ENCODE measurements at places on chromosomes 11 and 22. TPM values are rescaled to one million over a fixed set of nuclear protein-coding genes. Genes with fewer than 3 reads are reported as not detected.

DNA sequence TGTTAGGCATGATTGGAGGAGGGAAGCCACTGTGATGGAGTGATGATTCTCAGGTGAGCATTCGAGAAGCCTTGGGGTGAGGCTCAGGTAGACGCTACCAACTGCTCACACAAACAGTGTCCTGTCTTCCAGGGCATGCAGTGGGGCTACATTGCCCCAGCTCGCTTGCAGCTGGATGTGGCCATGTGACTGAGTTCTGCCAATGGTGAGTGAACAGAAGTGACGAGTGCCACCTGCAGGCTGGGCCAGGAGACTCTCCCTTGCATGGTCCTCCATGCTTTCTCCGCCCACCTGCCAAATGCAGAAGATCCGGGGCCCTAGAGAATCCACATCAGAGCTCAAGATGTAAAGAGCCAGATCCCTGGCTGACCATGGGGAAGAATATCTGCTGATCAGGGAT lies 195.9 kb downstream of the BCR start:
- DNase-seq: no peak

DNA sequence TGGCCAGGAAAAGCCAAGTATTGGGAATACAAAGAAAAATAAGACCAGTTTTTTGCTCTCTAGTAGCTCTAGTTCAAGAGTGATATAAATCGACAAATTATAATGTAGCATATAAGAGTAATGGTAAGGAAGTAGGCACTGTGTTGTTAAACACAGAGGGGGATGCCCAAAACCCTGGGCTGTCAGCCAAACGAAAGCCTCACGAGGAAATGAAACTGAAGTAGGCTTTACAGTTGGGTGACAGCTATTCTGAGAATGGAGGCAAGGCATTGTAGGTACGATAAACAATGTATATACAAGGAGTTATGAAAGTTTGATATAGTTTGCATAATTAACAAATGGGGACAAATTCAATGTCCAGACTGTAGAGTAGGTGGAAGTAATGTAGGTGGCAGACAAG lies 176.4 kb downstream of the FAM181B start:
- no peak for DNase-seq

DNA sequence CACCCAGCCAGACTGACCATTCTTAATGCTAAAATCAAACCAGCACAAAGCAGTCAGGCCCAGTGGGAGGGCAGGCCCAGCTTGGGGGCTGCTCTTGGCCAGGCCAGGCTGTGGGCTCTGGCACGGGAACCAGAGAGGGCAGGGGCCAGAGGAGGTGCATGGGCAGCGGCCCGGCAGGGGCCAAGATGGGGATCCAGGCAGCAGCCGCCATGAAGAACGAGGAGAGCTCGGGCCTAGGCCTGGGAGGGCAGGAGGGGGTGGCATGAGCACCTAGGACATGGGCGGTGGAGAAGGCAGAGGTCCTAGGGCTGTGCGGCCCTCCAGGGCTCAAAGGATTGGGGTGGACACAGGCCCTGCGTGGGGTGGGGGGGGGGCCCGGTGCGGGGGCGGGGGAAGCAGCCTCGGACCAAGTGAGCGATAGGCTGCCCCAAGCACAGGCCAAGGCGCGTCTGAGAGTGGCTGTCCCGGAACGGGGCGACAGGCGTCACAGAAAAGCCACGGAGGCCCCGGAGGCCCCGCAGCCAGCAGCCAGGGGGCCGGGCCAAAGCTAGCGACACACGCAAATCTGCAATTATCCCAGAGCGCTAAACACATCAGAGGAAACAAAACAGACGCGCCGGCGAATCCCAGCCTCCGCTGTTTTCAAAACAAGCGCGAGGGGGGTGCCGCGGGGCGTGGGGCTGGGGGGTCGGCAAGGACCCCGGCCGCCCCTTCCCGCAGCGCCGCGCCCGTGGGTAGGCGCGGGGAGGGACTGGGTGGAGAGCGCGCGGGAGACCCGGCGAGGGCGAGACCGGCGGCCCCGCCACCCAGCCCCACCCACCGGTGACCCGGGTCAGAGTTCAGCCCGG lies 8.3 kb downstream of the PLXNB2 start:
- no peak for DNase-seq

Gene APOA1
- not detected for total RNA-seq

Gene JAM3
- 33.8 TPM for total RNA-seq

Gene MCHR1
- not detected for total RNA-seq

GRCh38 chr11:28049338-28050216 lies 58.4 kb downstream of the KIF18A start:
- DNase-seq: no peak

DNA sequence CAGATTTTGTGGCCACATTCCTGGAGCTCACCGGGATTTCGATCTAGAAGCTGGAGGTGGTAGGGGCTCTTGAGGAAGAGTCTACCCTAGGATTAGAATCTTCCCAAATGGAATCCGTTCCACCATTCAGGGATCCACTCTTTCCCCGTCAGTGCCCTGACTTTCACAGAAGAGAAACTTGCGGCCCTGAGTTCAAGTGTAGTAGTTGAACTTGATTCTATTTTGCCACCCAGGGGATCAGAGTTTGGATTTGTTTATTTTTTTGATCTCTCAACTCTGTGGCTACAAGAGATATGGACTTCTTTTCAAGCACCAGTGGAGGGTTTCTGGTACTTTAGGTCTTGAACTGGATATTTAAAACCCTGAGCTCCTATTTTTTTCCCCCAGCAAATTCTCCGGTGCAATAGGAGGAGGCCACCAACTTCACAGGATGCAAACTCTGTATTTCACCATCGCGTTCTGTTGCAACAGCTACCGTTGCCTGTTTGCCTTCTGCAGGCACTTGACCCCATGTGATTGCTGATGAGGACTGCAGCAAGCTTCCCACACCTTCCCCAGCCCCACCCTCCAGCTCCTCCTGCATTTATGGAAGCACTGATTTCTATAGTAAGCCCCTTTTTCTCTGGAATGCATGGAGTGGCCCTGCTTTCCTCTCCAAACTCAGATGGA lies 14.8 kb upstream of the MRGPRF start:
- no peak for DNase-seq

GRCh38 chr22:31313366-31314147 lies 21.3 kb upstream of the PIK3IP1 start:
- DNase-seq: peak; percentile 93

Gene RIBC2
- 2.1 TPM for total RNA-seq

Gene SLC5A1
- total RNA-seq: not detected

GRCh38 chr11:17513853-17514252 lies 30.4 kb downstream of the USH1C start:
- DNase-seq: no peak

DNA sequence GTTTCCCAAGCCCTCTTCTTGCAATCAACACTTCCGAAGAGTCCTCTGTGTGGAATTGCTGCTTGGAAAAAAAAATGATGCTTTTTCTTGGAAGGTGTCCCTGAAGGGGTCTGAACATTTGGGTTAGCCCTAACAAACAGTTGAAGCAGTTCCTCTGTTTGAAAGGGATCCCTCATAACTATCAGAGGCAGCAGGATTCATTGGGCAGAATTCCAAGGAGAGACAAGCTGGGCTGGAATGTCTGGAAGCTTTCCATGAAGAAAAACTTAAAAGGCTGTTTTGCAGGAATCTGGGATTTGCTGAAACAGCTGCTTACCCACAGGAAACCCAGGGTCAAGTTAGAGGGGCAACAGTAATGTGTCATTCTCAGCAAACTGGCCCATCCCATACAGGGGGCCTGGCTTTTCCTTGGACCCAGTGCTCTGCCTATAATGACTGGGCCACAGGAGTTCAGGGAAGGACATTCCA lies 3.1 kb downstream of the CSNK2A3 start:
- no peak for DNase-seq

DNA sequence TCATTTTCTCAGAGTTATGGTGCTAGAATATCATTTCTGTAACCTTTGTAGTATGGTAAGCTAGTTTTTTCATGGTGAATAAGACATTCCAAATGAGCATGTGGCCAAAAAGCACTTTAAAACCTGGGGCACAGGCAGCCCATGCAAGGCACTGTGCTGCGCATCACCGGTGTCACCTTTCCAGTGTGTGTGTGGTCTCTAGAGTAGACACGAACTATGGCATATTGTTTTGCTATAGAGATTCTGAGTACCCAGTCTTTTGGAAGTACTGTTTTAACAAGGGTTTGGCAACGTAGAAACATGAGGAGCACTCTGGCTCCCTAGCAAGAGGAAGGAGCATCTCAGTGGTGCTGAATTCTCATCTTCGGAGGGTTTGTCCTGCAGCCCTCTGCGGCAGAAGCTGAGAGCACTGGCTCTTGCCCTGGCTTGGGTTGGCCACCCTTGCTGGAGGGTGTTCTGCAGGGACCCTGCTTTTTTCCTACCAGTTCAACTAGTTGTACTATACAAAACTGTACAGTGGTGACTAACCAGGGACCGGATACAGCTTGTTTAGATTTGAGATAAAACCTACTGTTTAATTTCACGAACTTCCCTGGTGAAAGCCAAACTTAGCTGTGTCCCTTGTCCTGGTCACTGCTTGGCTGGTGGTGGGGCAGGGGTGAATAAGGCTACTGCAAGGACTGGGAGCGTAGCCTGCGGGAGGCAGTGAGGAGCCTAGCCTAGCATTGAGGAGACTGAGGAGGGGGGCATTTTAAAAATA lies 135.7 kb downstream of the ATXN10 start:
- DNase-seq: no peak

DNA sequence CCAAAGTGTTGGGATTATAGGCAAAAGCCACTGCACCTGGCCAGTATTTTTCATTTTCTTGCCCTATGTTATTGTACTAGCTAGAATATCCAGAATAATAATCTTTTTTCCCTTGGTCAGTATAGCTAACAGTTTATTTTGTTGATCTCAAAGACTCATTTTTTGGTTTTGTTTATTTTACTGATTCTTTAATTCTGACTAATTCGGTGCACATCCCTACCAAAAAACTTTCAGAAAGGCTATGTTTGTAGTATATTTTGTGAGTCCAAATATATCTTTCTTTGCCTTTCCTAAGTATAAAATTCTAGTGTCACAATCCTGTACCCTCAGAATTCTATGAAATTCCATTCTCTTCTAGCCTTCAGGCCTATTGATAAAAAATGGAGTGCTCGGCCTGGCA lies 84.3 kb downstream of the PHF21A start:
- no peak for DNase-seq

DNA sequence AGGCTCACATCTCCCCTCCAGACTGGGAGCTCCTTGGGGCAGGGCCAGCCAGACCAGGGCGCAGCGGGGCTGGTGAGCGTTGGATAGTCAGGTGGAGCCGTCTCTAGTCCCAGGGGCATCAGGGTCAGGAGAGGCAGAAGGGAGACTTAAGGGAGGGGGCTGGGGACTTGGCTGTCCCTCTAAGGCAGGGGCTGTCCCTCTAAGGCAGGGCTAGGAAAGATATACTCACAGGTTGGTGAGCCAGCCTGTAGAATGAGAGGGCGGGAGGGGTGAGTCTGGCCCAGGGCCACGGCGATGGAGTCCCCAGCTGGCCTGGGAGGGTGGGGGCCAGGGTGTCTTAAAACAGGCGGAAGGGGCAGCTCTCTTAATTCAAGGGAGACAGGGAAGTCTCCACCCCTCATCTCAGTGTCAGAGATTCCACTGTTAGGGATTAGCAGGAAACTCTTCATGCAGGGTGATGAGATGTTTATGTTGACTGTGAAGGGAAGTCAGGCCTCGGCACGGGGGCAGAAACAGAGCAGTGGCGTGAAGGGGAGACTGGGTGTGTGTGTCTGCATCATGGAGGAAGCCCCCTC lies 11.3 kb downstream of the P2RY2 start:
- DNase-seq: no peak

Gene SERPING1
- total RNA-seq: 302 TPM

Gene CCDC81
- 1.0 TPM for total RNA-seq

DNA sequence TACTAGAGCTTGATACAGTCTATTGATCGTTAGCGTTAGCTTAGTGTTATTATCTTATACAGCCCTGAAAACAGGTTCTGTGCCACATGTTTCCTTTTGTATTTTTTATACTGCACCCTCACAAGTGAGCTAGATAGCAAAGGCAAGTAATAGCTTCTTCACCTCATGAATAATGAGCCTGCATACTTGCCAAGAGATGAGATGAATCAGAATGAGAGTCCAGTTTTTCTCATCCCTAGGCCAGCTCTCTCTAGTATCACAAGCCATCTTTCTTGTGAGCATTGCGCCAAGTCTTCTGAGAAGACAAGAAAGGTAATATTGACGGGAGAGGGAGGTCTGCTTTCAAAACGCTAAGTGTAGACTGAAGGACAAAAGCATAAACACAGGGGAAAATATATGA lies 8.7 kb upstream of the CARD18 start:
- no peak for DNase-seq

DNA sequence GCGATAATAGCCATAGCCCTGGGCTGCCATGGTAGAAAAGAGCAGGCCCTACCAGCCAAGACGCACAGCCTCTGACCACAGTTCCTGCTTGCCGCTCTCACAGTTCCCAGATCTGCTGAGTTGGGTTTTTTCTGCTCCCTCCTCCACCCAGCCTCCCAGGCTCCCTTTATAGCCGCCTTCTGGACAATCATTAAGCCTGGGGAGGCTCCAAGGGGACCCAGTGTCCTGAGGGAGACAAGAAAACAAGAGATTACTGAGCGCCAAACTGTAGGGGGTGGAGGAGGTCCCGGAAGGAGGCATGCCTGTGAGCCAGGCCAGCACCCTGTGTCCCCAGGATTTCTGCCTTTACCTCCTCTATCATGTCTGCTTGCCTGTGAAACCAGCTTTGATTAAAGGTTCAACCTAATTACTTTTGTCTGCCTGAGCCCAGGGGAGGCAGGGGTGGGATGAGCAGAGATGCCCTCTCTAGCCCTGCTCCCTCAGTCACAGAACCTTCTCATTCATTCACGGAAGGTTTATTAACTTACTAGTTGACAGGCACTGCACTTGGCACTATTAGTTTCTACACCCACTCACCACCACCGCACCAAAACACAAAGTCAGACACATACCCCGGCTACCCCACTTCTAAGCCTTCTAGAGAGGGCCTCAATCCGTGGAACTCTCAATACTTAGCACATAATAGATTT lies 1.2 kb downstream of the SLC37A4 start:
- DNase-seq: no peak

GRCh38 chr22:29722151-29722550 lies 2.3 kb downstream of the CABP7 start:
- no peak for DNase-seq

DNA sequence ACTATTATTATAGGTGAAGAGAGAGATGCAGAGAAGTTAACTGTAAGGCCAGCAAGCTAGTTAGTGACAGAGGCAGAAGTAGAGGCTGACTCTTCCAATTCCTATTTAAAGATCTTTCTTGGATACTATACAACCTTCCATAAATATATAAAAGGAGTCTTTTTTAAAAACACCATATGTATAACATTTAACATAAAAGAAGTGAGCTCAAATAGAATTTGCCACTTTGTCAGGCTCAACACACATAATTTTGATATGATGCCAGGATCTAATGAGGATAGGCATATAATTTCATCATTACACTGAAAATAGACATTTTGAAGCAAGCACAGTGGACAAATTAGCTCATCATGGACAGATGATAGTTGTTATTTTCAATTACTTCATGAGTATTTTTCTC lies 64.1 kb upstream of the MPPED2 start:
- no peak for DNase-seq

GRCh38 chr11:115974703-115975102 lies 470.5 kb upstream of the CADM1 start:
- DNase-seq: no peak

DNA sequence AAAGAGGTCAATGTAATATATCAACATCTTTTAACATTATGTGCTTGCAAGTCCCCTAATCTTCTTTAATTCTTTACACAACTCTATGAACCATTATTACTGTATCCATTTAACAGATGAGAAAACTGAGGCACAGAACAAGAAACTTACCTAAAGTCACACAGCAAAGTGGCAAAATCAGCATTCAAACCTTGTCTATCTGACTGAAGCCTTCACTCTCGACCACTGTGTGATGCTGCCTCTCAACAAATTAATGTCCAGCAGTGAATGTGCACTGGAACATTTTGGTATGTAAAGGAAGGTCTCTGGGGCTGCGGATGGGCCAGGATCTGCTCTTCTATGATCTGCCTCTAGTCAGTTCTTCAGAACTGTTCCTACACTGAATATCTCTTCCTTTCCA lies 42.1 kb downstream of the PRCP start:
- no peak for DNase-seq
